ENCODE measurements at places on chromosomes 16 and 17.

DNA sequence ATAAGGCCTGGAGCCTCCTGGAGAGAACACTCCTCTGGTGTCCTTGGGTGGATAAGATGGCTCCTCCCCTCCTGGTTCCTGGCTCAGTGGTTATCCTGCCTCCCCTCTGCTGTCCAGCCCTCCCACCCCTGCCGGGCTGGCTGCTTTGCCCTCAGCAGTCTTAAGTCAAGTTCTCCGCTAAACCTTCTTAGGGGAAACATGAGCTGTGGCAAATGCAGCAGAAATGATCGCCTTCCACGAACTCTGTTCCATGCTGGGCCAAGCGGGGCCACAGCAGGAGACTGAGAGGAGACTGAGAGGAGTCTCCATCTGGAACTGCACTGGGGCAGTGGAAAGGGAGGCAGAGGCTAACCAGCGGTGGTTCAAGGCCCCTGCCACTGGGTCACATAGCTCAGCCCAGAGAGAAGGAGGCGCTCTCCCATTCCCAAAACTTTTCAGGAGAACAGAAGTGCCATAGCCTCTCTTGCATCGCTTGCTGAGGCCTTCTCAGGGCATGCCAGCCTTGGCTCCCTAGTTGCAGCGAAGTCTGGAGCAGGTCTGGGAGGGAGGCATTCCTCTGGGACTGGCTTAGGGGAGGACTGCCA is 26.9 kb downstream of the TNS4 start:
- no peak for DNase-seq

DNA sequence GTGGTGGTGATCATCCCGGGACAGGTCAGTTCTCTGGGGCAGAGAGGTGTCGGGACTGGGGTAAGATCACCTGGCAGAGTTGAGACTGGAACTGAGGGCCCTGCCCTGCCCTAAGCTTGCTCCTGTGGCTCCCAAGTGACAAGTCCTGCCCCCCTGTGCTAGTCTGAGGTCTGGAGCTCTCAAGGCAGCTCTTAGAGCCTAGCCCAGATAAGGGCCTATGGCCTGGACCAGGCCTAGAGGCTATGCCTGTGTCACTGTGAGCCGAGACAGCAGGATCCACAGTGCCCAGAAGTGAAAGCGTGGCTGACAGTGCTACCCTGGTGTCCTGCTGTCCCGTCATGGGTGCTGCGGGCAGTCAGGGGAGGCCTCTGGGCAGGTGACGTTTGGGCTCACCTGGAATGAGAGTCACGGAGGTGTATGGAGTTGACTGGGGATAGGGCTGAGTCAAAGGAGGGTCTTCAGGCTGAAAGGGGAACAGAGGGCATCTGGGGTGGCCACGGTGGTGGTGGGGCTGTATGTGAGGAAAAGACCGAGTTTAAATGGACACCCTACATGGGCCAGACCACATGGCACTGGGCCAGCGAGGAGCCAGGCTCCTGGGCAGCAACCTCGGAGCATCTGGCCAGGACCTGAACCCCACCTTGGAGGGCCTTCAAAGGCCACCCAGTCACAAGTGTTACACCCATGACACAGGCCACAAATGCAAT is 5.5 kb downstream of the NATD1 start:
- no peak for DNase-seq

DNA sequence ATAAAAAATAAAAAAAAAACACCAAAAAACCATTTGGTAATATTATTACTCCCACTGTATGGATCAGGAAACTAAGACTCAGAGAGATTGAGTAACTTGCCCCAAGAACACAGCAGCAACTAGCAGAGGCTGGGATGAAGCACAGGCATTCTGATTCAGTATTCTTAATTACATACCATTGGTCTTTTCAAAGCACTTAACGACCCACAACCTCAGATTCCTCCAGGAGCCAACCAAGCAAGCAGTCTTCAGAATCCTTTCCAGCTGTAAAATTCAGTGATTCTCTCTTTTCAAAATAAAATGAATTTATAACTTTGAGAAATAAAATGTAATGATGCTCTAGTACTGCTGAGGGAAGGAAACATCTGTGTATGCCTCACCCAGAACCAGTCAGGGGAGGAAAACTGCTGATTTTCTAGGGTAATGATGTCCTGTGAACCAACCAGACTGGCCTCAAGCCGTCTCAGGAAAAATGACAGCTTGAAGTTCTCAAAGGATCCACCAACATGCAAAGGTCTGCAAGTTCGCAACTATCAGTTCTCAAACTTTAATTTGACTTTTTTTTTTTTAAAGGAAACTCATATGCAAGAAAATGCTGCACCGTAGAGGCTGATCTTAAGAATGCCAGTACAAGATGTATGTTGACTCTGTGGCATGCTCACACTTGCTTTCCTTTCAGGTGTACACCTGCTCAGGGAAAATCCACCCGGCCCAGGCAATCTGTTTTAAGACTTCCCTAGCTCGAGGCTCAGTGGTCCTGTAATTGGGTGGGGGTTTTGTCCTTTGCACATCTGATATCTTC is 9.0 kb downstream of the CUEDC1 start:
- no peak for DNase-seq

DNA sequence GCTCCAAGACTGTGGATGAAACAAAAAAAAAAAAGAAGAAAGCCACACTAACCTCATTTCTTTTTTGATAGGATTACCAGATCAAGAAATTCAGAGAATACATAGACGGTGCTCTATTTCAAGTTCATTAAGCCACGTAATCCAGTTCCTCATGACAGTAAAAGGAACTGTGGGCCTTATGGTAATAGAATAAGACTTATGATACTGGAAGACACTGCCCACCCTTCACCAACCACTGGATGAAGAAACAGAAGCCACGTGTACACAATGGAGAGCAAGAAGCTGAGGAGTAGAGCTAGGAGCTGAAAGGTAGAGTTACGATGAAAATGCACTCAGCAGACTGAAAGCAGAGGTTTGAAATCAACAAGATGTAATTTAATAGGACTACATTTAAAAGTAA is 11.2 kb downstream of the NCBP3 start:
- DNase-seq, result no peak

- no peak for DNase-seq
Measured at GRCh38 chr16:53534206-53534605, 31.2 kb upstream of the AKTIP start.

DNA sequence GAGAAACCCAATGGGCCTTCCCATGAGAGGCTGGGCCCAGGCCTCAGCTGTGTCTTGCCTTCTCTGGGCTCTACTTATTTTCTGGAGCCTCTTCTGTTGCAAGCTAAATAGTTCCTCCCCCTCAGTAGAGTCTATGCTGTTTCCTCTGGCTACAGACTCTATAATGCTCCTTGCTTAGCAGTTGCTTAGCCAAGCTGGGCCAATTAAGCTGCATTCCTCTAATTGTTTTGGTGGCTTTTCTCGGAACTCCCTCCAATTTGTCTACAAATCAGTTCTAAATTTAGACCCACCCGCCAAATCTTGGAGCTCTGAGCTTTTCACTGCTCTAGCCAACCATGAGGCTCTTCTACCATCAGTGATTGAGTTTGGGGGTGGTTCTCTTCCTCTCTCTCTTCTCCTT is 302.7 kb upstream of the ASIC2 start:
- no peak for DNase-seq

DNA sequence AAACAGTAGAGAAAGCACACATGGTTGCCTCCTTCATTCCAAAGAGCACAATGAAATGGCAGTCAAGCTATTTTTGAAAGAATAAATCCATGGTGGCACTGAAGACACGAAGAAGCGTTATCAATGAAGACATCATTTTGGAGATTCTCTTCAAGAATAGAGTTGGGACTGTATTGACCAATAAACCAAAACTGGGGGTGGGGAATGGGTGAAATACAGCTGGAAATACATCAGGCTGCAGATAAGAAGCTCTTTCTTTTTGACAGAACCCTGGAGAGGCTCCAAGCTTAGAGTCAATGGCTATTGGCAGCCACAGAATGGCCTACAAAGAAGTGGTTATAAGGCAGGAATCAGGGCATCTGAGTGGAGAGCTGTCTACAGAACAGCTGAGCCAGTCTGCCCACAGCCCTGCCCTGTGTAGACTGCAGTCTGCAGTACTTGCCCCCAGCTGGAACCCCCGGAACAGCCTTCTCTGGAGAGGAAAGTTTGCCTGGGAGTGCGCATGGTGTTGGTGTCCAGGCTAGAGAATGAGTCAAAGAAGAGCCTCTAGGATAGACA is 100.4 kb downstream of the STX8 start:
- DNase-seq, result no peak

- no peak for DNase-seq
Measured at GRCh38 chr17:48062273-48062672, 14.1 kb downstream of the NFE2L1 start.

DNA sequence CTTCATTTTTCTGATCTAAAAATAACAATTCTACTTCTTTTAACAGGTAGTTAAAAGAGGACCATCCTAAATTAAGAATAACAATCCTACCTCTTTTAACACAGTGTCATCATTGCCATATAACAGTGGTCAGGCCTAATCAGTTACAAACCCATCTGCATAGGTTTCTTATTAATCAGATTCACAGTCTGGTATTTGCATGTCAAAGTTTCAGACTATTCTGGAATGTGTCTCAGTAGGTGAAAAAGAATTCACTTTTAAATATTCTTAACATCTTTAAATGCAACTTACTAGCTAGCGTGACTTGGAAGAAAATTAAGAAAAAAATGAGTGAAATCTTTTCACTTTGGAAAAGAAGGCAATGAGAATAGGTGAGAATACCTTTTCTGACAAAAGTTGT is 6.8 kb upstream of the KRT12 start:
- DNase-seq, result no peak

- DNase-seq, result no peak
Measured at GRCh38 chr16:22030087-22030812, 22.3 kb downstream of the MOSMO start.

- DNase-seq, result no peak
Measured at GRCh38 chr16:71216714-71217113, 13.8 kb downstream of the HYDIN start.

All from CD4-positive, alpha-beta T cell treated with Interleukin-17A for 1 hour (primary cell).